ENCODE measurements at places on chromosomes 6 and 20.

DNA sequence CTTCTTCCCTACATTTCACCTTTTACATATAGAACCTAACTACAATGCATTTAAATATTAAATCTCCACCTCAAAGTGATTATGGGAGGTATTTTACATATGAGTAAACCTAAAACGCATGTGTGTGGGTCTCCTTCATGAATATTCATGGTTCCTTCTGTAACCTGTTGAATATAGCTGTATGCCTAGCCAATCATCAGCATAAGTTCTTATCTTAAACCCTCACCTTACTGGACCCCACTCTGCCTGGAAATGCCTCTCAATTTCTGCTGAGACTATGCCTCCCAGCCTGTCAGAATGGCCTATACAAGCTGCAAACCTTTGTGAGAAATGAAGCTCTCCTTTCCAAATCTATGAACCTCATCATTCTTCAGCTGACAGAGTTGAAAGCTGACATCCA is 21.3 kb downstream of the CEP85L start:
- no peak for DNase-seq

GRCh38 chr6:122996794-122997505 is 915 bp downstream of the CLVS2 start:
- DNase-seq = no peak

DNA sequence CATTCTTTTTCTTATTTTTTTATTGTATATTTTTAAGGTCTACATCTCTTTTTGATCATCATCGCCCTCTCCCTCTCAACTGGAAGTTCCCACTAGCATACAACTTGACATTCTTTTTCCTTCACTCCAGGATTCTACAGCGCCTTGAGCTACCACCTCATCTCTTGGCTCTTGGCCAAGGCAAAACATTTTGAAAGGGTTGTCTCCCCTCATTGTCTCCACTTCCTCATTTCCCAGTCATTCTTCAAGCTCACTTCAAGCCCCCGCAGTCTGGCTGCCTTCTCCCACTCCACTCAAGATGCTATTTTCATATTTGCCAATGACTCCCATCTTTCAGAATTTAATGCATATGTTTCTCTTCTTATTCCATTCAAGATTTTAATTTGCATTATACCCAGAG is 63.0 kb downstream of the OPN5 start:
- no peak for DNase-seq

DNA sequence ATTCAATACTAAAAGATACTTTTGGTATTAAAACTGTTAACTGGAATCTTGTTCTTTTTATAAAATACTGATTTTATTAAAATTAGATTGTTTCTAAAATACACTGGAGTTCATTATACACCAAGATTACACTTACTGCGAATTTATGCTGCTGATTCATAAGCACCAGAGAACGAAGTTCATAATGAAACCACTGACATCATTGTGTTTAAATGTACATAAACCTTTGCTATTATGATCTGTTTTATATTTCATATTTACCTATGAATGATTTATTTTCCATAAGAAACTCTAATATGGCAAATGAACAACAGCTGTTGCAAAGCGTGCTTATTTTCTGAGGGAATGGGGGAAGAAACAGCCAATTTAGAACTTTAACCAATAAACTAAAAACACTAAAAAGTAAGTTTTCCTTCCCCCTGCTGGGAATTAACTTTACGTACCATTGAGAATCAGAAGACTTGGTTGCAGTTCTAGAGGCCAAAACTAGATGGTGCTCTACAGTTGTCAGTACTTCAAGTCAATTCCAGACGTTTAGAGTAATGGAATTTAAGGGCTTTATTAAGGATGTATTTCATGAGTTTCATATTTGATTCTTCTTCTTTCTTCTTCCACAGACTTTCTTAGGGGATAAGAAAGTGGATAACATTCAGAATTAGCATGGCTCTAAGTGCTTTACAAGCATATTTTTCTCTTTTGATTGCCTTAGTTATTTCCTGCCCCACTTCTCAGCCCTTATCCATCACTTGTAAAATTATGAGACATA is 30.8 kb upstream of the COL19A1 start:
- DNase-seq = peak; percentile 45

- DNase-seq = no peak
Measured at GRCh38 chr20:29878777-29879442, 1378.6 kb upstream of the DEFB115 start.

DNA sequence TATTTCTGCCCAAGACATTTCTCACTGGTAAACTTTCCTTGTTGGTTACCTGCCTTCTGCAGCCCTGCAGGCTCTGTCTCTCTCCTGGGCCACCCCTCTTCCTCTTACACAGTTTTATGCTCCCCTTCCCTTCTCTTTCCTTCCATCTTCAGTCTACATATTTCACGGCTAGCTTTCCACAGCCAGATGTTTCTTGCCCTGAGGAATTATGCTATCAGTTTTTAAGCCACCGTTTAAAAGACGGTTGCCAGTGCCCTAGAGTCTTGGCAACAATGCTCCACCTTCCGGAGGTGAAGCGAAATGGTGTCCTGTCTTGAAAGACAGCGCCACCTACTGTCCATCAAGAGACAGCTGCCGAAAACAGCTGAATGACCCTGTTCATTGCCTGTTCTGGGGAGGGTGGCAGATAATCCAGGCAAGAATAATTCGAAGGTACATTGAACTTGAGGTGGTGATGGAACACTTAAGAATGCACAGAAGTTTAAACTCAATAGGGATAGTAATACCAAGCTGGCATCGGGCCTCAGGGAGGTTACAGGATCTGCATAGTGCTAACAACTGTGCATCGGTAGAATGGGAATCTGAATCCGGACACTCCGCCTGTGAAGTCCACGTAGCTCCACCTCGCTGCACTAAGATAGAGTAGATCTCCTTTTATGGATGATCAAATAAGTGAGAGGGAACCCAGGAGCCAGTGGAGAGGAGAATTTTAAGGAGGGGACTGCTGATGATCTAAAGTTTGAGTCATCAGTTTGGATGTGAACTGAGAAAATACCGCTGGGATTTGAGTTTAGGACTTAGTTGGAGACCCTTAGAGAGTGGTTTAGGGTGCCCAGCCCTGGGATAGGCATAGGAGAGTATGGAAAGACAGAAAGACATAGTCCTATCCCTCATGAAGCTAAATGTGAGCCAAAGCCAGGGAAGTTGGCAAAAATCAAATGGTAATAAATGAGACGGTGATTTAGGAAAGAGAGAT is 4.8 kb upstream of the TRIM40 start:
- DNase-seq = peak; percentile 69

- no peak for DNase-seq
Measured at GRCh38 chr6:158142789-158143188, 25.3 kb downstream of the SERAC1 start.

DNA sequence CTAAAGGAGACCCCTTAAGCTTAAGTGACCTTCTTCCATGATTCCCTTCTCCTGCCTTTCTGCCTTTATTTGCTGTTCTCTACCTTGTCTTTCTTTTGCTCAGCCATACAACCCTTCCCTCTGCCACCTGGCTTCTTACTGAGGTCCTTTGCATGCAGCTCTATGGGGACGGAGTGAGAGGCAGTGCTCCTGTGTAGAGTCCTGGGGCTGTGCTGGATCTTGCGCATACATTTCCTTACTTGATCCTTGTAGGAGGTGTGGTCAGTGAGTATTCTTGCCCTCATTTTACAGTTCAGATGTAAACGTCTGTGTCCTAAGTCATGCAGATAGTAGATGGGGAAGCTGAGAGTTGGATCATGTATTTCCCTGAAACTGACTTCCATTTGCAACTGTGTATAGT is 5.7 kb downstream of the SASH1 start:
- DNase-seq = no peak

- no peak for DNase-seq
Measured at GRCh38 chr6:123742626-123743025, 61.0 kb upstream of the NKAIN2 start.

GRCh38 chr6:150140236-150140969 is 2.4 kb upstream of the PPP1R14C start:
- no peak for DNase-seq

GRCh38 chr6:121544691-121545090 is 109.2 kb downstream of the GJA1 start:
- no peak for DNase-seq

DNA sequence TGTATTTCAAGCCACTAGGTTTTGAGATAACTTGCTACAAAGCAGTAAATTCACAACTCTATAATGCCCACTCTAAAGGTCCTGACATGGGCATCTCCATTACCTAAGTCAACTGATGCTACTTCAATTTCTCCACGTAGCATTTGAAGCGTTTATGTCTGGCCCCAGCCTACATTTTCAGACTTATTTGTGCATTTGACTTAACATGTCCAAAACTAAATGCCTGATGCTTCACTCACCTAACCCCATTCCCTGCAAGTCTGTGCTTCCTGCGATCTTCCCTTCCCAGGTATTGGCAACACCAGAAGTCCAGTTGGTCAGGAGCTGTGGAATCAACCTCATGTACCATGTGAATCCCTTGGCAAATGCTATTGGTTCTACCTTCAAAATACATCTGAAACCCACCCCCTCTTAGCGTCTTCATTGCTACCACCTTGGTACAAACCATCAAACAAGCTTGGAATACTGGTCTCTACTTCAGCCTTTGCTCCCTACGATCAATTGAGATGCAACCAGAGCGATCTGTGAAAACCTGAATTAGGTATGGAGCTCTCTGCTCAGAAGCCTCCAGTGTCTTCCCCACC is 12.8 kb upstream of the ZNFX1 start:
- no peak for DNase-seq

GRCh38 chr20:10060226-10060625 is 25.4 kb downstream of the ANKEF1 start:
- DNase-seq = no peak

GRCh38 chr6:167125855-167126349 is 3.0 kb downstream of the CCR6 start:
- DNase-seq = no peak

DNA sequence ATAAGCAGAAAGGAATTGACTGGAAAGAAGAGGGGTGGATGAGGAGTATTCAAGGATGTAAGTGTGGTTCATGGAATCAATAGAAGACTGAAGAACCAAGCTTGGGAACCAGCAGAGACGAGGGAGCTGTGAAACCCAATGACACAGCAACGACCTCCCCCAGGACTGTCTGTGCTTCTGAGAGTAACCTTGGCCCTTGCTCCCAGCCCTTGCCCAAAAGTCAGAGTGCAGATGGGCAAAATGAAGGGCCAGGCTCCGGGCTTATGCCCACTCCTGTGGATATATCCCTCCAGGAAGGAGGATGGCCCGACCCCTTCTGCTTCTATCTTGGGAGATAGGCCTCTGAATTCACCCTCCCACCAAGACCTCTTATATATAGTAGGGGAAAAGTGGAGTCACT is 24.9 kb downstream of the FAM50B start:
- DNase-seq = no peak

DNA sequence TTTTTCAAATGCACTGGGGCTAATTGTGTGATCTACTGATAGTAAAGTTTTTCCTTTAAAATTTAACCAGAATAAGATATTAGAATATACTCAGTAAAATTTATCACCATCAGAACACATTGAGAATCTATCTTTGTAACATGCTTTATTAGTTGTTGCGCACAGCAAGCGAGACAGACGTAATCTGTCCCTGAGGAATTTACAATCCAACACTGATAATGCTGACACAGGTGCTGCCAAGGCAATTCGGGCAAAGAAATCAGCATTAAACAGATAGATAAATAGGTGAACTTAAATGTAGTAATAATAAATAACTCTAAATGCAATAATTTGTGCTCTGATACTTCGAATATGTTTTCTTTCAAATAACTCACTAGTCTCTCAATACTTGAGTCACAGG is 607.2 kb downstream of the HTR1B start:
- DNase-seq = no peak

DNA sequence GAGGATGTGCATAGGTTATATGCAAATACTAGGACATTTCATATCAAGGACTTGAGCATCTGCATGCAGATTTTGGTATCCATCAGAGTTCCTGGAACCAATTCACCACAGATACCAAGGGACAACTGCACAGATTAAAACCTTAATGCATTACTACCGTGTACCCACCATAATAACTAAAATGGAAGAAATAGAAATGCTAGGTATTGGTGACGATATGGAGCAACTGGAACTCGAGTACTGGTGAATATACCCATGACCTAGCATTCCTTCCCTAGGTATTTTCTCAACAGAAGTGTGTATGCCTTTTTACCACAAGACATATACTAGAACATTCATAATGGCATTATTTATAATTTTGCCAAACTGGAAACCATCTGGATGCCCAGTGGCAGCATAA is 18.5 kb downstream of the KCNS1 start:
- DNase-seq = no peak

DNA sequence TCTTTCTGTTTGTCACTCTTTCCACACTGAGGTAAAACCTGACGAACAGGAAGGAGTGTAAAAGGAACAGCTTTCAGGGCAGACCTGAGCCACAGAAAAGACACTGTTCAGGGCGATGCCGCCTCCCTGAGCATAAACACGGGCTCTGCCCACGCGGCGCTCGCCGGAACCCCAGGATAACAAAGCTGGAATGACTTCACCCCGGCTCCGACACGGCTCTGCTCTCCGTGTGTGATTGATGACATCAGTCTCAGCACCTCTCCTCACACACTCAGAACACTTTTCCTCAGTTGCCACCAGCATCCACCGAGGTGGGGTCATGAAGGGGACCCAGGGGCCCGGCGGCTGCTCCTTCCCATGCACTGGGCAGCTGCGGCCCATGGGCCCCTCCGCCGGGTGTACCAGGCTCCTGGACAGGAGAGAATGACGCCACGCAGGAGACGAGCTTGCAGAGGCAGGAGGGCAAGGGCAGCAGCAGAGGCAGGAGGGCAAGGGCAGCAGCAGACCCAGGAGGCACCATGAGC is 43.6 kb downstream of the DLL1 start:
- DNase-seq = no peak

DNA sequence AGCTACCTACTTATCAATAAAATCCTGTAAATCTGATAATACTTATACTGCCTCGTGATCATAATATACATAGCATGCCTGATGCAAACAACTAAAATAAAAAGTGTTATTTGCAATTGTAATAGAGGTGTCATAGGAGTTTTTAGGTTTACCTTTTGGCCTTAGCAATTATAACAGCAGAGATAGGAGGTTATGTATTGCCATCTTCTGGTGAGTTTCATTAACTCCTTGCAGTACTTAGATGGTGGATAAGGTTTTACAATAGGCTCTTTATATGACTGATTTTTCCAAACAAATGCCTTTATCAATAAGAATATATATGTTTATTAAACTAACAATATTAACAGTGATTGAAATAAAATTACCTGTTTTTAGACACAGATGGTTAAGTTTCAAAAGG is 27.8 kb upstream of the MYCT1 start:
- no peak for DNase-seq

GRCh38 chr6:168136622-168137021 is 57.6 kb upstream of the FRMD1 start:
- no peak for DNase-seq

GRCh38 chr6:1942834-1943233 is 302.6 kb downstream of the GMDS start:
- no peak for DNase-seq

DNA sequence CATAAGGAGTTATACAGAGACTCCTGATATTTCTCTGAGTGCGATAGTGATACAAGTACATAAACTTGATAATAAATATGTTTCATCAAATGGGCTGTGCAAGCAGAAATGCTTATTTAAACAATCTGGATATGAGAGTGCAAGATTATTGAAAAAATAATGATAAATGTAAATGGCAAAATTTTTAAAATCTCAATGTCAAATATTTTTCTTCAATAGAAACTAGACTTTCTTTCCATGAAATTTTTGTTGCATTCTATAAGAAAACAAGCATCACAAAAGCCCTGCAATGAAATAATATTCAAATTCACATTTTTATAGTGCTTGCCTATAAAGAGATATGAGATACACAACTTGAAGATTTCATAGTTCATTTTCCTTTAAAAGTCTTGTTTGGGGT is 2.7 kb downstream of the PACRG start:
- DNase-seq = no peak
